KBM-7 (cell line): ENCODE measurements at places on chromosomes 12 and 14.

DNA sequence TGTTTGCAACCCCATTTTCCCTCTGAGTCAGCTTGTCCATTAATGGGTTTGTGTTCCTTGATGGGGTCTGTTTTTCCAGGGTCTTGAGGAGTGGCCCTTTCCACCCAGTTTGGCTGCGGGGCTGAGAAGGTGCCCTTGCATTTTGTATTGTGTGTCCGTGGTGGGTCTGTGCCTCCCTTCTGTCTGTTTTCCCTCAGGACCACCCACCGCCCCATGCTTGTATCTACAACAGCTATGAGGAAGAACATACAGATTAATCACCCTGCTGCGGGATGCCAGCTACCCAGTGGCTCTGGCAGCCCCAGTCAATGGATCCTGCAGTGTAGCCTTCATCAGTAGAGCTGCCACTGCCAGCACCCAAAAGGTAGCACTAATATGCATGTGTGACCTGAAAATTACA is 235.7 kb downstream of the CACNA1C start:
- no peak for DNase-seq

- no peak for DNase-seq
Measured at GRCh38 chr12:45415393-45415817, 199.5 kb downstream of the ANO6 start.

DNA sequence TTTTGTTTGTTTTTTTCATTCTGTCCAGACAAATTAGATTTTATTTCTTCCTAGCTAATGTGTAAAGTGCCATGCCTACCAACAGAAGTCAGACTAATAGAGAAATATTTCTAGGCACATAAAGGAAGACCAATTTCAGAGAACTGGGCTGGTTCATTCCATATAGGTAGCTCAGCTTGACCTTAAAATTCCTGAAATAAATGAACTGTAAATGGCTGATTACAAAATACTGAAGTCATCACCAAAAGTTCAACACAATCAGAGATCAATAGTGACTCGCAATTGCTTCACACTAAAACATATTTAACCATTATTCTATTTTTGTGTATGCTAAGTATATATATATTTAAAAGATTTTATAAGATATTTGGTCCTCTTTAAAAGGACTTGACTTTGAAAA is 34.2 kb downstream of the PTPRB start:
- no peak for DNase-seq

- DNase-seq: no peak
Measured at GRCh38 chr14:38176379-38176778, 31.3 kb upstream of the SSTR1 start.

DNA sequence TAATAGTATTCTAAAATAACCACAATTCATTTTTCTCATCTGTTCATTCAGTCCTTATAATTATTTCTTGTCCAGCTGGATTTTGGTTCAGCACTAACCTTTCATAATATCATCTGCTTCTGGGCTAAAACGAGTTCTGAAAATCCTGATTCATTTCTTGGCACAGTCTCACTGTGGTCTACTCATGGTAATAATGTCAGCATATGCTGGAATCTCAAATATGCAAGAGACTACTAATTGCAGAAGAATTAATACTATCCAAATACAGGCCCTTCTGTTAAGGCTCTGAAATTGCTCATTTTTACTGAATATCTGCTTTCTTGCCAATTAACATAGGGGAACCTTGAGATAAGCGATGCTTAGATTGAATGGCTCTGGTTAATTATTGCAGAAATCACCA is 597.1 kb downstream of the RPL10L start:
- DNase-seq: no peak

DNA sequence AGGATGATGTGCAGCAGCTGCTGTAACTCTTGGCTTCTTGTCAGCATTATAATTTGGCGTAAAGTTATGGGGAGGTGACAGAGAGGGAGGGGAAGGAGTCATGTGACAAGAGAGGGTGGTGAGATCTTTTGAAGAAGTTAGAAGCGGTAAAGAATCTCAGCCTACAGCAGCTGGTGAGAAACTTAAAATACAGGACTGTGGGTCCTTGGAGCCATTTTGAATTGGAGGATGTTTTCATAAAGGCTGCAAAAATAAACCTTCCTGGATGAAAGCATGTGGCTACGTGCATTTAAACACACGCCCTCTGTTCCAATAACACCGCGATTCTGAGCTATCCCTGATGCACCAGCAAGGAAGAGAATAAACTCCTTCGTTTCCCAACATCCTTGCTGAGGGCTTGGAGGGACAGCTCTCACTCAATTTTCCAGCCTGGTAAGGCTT is 133.7 kb downstream of the TMEM30B start:
- no peak for DNase-seq

- no peak for DNase-seq
Measured at GRCh38 chr12:60174476-60174875, 578.6 kb downstream of the SLC16A7 start.

DNA sequence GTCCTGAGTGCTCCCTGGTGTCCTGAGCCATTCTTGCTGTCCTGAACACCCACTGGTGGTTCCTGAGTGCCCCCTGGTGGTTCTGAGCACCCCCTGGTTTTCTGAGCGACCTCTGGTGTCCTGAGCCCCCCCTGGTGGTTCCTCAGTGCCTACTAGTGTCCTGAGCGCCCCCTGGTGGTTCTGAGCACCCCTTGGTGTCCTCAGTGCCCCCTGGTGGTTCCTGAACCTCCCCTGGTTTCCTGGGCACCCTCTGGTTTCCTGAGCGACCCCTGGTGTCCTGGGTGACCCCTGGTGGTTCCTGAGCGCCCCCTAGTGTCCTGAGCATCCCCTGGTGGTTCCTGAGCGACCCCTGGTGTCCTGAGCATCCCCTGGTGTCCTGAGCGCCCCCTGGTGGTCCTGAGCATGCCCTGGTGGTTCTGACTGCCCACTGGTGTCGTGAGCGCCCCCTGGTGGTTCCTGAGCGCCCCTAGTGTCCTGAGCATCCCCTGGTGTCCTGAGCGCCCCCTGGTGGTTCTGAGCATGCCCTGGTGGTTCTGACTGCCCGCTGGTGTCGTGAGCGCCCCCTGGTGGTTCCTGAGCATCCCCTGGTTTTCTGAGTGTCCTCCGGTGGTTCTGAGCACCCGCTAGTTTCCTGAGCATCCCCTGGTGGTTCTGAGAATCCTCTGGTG is 473.1 kb downstream of the TMEM121 start:
- DNase-seq: peak; percentile 81

GRCh38 chr14:101288436-101289229 is 272.7 kb upstream of the DIO3 start:
- no peak for DNase-seq

DNA sequence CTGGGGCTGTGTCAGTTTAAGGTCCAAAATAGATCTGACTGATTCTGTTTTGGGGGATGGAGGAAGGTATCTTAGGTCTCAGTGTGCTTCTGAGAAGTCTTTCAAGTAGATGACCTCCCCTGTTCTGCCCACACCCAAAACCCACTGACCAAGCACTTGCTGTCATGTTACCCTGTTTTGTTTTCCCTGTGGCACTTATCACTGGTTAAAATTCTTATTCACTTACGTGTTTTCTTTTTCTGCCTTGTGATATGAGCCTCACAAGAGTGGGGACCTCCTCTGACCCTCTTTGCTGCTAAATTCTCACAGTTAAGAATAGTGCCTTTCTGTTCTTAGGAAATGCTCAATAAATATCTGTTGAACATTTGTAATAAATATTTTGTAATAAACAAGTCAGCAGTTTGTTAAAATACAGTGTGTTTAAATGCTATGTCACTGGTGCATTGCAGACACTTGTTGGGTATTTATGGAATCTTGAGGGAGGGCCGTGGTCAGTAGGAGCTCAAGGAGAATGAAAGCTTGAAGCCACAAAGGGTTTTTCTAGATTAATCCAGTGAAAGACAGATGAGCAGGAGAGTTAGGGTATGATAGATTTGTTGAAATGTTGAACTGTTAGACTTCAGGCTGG is 20.9 kb downstream of the PLEKHA5 start:
- DNase-seq: peak; percentile 20

DNA sequence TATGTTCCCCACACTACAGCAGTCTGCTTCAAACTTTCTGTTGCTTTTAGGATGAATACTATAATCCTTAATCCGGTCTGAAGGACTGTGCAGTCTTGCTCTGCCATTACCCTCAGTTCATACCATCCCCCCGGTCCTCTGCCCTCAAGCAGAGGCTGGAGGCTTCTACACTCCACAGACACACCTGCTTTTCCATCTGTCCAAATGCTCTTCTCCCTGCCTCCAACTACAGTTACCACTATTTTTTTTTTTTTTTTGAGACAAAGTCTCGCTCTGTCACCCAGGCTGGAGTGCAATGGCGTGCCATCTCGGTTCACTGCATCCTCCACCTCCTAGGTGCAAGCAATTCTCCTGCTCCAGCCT is 19.3 kb upstream of the KCNH3 start:
- no peak for DNase-seq

DNA sequence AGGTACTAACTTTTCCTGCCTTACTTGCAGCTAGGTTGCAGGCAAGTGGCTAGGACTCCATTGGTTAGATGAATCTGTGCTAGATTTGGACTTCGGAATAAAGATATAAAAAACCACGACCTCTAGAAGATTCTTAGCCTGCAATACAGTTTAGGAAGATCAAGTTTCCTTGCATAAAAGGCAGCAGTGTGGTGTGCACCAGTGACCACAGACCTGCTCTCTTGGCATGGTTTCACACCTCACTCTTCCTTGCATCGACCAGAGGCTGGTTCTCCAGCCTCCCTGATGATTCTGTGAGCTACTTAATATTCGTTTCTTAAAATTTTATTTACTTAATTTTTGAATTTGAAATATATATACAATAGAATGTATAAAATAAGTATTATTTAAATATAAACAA is 9.8 kb downstream of the KLHDC1 start:
- no peak for DNase-seq
